ENCODE measurements at places on chromosomes 7 and 10. TPM values are rescaled to one million over a fixed set of nuclear protein-coding genes. Genes with fewer than 3 reads are reported as not detected.

Gene CPN1
- total RNA-seq = not detected

Gene PRSS2
- total RNA-seq = 136,252 TPM

Gene SFRP4
- 21.3 TPM for total RNA-seq

Gene TET1
- 0.57 TPM for total RNA-seq

GRCh38 chr7:117068511-117069145 lies 115.3 kb downstream of the ST7 start:
- DNase-seq = no peak

GRCh38 chr7:114364151-114364550 lies 50.5 kb upstream of the FOXP2 start:
- peak; percentile 25 for DNase-seq

DNA sequence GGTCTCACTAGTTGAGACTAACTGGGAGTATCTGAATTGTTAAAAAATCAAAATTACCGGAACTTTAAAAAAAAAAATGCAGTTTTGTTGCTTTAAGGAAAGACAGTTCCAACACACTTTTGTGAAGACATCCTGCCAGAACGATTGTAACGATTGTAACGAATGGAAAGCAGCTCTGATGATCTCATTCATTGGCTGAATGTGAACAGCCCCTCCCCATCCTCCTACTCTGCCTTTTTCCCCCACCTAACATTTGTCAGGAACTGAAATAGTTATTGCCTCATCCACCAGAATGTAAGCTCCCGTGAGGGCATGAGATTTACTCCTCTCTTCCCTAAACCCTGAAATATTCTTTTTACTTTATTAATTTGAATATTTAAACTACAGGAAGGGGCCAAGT lies 23.1 kb upstream of the ZC3HAV1L start:
- DNase-seq = no peak

DNA sequence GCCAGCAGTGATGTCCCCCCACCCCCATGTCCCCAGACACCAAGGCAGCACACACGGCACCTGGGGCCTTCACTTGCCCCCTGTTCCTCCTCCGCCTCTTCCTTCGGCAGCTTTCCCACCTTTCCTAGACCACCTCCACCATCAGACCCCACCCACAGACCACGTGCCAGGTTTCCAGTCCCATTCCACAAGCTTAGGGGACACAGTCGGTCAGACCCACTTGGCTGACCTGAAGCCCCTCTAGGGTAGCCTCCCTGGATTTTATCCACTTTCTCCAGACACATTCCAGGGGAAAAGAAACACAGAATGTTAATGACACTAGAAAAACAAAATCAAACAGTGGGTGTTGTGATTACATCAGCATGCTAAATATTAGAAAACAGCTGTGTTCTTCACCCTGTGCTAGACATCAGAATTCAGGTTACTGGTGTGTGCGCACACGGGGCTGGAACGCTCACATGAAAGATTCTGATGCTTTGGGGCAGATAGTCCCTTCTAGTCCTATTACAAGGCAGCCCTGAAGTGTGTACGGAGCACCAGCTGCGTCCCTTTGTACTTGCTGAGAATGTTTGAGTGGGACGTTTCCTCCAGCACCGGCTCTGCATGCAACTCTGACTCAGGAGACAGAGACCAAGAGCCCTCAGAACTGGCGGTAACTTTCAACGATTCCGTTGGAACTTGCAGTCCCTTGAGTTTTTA lies 75.5 kb upstream of the PPP2R2D start:
- DNase-seq = no peak

DNA sequence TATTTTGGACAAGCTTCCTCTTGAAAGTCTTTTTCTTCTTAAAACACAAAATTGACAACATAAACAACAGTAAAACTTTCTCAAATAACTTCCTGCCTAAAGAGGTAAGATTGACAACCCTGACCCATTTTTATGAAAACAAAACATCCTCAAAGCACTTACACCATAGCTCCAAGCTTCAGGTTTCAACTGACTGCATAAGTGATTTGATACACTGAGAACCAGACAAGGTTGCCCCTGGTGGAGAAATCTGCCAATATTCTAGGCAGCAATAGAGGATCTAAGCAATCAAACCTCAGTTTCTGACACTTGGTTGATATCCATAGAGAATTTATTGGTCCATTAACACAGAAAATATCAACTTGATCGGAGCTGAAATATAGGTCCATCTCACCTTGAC lies 147.8 kb downstream of the ELAPOR2 start:
- no peak for DNase-seq

- no peak for DNase-seq
These were observed 27.4 kb downstream of the THSD7A start for GRCh38 chr7:11804621-11805020.

GRCh38 chr10:110746969-110747608 lies 103.0 kb downstream of the RBM20 start:
- no peak for DNase-seq

DNA sequence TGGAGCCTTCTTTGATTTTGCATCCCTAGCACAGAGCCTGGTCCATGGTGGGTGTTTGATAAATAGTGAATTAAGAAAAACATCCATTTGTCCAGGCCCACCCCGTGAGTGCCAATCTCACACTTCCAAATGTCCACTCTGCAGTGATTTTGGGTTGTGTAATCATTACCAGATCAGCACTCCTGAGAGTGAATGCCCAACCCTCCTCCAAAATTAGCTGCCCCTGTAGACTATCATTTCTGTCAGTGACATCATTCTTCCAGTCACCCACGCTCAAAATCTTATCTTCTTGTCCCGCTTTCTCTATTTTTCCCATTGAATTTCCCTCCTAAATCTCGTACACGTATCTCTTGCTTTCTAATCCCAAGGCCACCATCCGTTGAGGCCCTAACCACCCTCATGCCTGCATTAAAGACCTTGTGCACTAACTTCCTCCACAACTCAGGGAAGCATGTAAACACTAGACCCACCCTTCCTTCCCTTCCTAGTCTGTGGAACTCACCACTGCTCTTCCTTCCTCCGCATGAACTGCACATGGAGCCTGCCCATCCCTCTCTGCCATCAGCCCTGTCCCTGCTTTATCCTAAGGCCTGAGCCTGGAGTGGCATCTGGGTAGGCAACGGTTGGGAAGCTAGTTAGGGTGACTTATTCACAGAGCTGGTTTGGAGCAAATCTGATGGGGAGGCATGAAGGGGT lies 32.8 kb downstream of the PIK3AP1 start:
- DNase-seq = no peak

DNA sequence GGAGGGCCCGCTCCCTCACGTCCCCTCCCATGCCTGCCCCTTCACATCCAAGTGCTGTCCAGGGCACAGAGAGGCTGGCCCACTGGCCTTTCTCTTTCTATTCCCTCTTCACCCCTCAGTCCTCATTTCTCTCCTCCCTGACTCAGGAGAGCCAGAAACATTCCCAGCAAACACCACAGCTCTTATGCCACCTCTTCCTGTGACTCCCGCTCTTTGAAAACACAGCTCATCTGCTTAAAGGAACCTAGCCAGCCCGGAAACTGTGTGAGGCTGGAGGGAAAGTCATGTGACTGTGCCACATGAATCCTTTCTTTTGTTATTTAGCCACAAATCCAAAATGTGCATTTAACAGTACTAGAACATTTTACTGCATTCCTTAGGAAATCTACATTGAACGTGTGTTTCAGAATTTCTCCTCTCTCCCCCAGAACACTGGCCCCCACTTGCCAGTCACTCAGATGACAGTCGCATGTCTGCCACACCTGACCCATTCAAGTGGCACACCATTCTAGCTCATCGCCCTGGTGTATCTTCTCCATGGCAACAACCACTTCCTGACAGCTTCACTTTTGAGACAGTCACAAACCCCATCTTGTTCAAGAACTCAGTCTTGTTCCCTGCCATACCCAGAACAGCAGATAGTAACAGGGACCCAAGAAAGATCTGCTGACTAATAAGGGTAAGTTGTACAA lies 42.8 kb downstream of the GRB10 start:
- peak; percentile 15 for DNase-seq

GRCh38 chr7:4247106-4247876 lies 434.8 kb upstream of the FOXK1 start:
- DNase-seq = no peak

DNA sequence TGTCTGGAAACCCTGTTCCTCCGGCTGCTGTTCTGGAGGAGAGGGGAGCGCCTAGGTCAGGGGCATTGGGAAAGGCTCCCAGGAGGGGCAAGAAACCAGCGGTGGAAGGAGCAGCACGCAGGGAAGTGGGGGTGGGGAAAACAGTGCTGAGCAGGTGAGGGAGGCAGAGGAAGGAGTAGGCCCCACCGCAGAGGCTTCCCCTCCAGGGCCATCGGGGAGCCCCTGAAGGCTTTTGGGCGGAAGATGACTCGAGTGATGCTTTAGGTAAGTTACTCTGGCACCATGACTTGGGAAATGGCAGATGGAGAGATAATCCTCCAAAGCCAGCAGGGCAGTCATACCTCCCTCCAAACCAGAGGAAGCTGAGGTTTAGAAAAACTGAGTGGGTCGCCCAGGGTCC lies 106.5 kb upstream of the ANLN start:
- DNase-seq = no peak

DNA sequence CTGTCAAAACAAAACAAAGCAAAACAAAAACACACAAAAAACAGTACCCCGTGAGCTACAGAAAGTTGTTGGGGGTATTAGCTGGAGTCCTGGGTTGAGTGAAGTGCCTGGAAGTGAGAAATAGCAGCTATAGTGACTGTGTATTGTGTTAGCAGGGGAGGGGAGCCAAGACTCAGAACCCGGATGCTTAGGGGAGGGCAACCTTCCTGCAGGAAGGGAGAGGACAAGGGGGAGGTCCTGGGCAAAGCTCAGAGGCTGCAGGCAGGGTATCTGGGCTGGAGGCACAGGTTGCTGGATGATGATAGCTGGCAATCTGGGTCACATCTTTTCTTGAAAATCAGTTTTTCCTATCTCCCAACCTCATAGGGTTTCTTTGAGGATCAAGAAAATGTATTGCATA lies 75.8 kb upstream of the PARD3 start:
- DNase-seq = no peak

- DNase-seq = no peak
These were observed 28.1 kb downstream of the SLIT1 start for GRCh38 chr10:97157578-97158095.

GRCh38 chr7:155229548-155230168 lies 68.0 kb upstream of the INSIG1 start:
- no peak for DNase-seq

- no peak for DNase-seq
These were observed 23.7 kb downstream of the PRKAR2B start for GRCh38 chr7:107068156-107068555.

GRCh38 chr10:69403519-69403918 lies 13.2 kb downstream of the TACR2 start:
- no peak for DNase-seq
